ENCODE measurements at places on chromosomes 7 and 10. TPM values are rescaled to one million over a fixed set of nuclear protein-coding genes. Genes with fewer than 3 reads are reported as not detected.

The ABCB4 gene
- under 0.01 TPM for total RNA-seq

The ELFN1 gene
- total RNA-seq: 1.6 TPM

The LIPF gene
- total RNA-seq: not detected

The VAX1 gene
- total RNA-seq: not detected

The AGMO gene
- total RNA-seq: 3.1 TPM

The ACTL6B gene
- total RNA-seq: not detected

The NUTM2B gene
- total RNA-seq: 1.0 TPM

The EVX1 gene
- total RNA-seq: not detected

The SSC4D gene
- 1.0 TPM for total RNA-seq

The CD36 gene
- total RNA-seq: 533 TPM

The RGR gene
- 13.6 TPM for total RNA-seq

The STEAP4 gene
- total RNA-seq: 3.7 TPM

The CH25H gene
- total RNA-seq: under 0.01 TPM

The AKR1C2 gene
- 4.2 TPM for total RNA-seq

The ERVW-1 gene
- total RNA-seq: not detected

The C7orf33 gene
- total RNA-seq: not detected

The EPHB6 gene
- total RNA-seq: 1.0 TPM

The POLR2J3 gene
- total RNA-seq: 20.4 TPM

The AKR1D1 gene
- not detected for total RNA-seq

The PFKP gene
- total RNA-seq: 12.5 TPM

The SPDYE11 gene
- not detected for total RNA-seq

The PARD3 gene
- 88.7 TPM for total RNA-seq

The ACTR3C gene
- total RNA-seq: 1.6 TPM

The H2BK1 gene
- total RNA-seq: not detected

The OR2A5 gene
- not detected for total RNA-seq

The GATA3 gene
- 0.52 TPM for total RNA-seq

The RNF32 gene
- total RNA-seq: 0.52 TPM

The EPHB4 gene
- total RNA-seq: 72.5 TPM

The CPA2 gene
- total RNA-seq: 0.52 TPM

The SUFU gene
- 4.2 TPM for total RNA-seq

The KLLN gene
- under 0.01 TPM for total RNA-seq

The OR2F2 gene
- not detected for total RNA-seq

The C10orf53 gene
- not detected for total RNA-seq

The STEAP1 gene
- 5.7 TPM for total RNA-seq

The WNT8B gene
- total RNA-seq: not detected

The TMEM229A gene
- not detected for total RNA-seq

The ARMH3 gene
- total RNA-seq: 13.0 TPM

The EIF3B gene
- 120 TPM for total RNA-seq

Data from skeletal muscle tissue (tissue), 5 donors.